ENCODE measurements at places on chromosomes 1 and 21. TPM values are rescaled to one million over a fixed set of nuclear protein-coding genes. Genes with fewer than 3 reads are reported as not detected.

DCST1 gene
- total RNA-seq = not detected

AUNIP gene
- 3.0 TPM for total RNA-seq

FNDC5 gene
- 34.2 TPM for total RNA-seq

DNA sequence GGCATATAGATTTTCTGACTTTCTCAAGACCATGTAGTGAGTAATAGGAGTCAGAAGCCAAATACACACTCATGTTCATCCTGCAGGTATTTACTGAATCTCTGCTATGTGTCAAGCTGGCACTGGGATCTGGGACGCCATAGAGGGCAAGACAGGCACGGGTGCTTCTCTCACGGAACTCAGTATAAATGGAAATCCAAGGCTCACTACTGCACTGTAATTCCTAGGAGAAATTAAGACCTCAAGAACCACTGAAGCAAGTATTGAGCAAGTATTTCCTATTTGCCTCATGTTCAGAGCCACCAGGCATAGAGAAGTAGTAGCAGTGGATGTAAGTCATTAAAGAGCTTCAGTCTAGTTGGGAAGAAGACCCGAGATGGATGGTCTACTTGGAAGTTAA lies 38.9 kb downstream of the EIF2D start:
- peaks cover 20% of the 10 kb centered on the region for H3K4me1 ChIP-seq
- no peak overlapping the region for H3K4me3 ChIP-seq
- no peaks in the 10 kb centered on the region for H3K27me3 ChIP-seq

GRCh38 chr21:38472412-38473108 lies 25.7 kb downstream of the ERG start:
- peaks cover 5% of the 10 kb centered on the region for H3K27me3 ChIP-seq
- H3K4me1 ChIP-seq = peaks cover 12% of the 10 kb centered on the region
- H3K27ac ChIP-seq = no peak overlapping the region
- DNase-seq = no peak

DNA sequence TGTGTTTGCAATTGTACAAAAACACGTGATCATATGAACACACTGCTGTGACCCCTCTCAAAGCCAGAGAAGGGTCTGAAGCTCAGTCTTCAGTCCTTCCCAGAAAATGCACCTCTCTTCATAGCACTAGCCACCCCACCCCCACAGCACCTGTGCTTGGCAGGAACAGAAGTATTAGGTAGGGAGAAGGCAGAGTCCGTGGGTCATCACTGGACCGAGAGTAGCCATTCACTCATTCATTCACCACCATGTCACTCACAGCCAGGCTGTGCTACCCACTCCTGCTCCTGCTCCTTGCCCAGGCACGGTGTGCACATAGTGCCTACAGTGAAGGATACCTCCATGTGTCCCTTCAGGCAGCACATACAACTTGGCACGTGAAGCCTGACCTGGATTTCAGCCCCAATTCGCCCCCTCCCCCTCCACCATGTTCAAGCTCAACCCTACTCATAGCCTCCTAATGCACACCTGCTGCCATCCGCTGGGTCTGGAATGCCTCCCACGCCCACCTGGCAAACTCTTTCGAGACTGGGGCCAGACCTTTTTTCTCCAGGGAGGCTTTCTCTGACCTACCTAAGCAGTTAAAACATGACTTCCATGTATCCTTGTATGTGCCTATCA lies 81.9 kb upstream of the GALNT2 start:
- H3K27me3 ChIP-seq = peaks cover 15% of the 10 kb centered on the region
- no peak overlapping the region for H3K4me3 ChIP-seq
- no peak for DNase-seq
- H3K27ac ChIP-seq = no peak overlapping the region
- no peaks in the 10 kb centered on the region for H3K36me3 ChIP-seq

GRCh38 chr1:58584082-58584895 lies 7.2 kb upstream of the TACSTD2 start:
- no peak overlapping the region for H3K27ac ChIP-seq
- DNase-seq = peak; percentile 97
- no peaks in the 10 kb centered on the region for H3K4me1 ChIP-seq
- no peaks in the 10 kb centered on the region for H3K36me3 ChIP-seq

DNA sequence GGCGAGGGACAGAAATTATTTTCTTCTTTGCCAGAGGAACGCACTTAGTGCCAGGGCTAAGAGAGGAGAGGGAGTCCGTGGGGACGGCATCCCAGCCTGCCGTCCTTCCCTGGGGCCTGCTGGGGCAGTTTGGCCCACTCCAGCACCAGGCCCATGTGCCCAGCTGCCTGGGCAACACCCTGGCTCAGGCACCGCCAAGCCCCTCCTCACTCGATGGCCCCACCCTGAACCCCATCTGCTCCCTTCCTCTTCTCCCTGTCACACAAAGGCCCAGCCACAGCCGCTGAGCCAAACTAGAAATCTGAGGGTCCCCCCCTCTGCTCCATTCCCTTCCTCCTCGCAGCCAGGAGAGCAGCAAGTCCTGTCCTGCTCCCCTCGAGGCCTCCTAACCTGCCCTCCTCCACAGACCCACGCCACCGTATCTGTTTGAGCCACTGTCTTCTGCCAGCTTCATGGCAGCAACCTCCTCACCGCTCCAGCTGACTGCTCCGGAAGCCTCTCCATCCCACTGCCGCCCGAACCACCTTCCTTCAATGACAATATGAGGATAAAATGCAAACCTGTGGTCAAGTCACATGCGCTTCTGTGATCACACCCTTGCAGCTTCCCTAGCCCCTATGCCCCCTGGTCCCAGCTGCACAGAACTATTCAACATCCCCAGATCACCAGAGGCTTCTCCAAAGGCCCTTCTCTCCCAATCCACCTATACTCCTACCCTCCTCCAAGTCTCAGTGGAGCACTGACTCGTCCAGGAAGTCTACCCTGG lies 8.4 kb upstream of the TNNI1 start:
- no peak for DNase-seq
- H3K27ac ChIP-seq = peak overlapping the region; percentile 58
- H3K4me3 ChIP-seq = no peak overlapping the region
- H3K27me3 ChIP-seq = no peaks in the 10 kb centered on the region
- H3K36me3 ChIP-seq = no peaks in the 10 kb centered on the region
- H3K4me1 ChIP-seq = peaks cover 32% of the 10 kb centered on the region

DNA sequence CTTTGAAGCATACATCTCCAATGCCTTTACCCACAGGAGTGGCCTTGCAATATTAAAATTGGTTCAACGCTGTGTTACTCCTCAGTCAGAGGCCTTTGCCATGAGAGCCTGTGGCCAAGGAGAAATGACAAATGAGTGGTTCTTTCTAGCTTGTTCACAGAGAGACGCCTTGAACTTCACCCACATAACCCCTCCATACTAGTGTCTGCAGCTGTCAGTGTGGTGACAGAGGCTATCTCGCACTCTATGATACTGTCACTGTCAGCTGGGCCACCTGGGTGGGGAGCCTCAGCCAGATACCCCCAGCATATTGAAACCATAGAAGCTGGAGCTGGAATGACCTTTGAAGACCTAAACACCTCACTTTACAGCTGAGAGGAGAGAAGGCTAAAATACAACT lies 57.4 kb upstream of the LBR start:
- no peak overlapping the region for H3K4me3 ChIP-seq
- H3K4me1 ChIP-seq = peaks cover 4% of the 10 kb centered on the region
- H3K27me3 ChIP-seq = no peaks in the 10 kb centered on the region
- H3K27ac ChIP-seq = peak overlapping the region; percentile 26
- H3K36me3 ChIP-seq = no peaks in the 10 kb centered on the region

GRCh38 chr1:82225421-82226185 lies 424.9 kb downstream of the ADGRL2 start:
- H3K27me3 ChIP-seq = no peaks in the 10 kb centered on the region
- H3K4me1 ChIP-seq = peaks cover 8% of the 10 kb centered on the region
- no peak overlapping the region for H3K27ac ChIP-seq
- H3K36me3 ChIP-seq = no peaks in the 10 kb centered on the region
- no peak overlapping the region for H3K4me3 ChIP-seq

DNA sequence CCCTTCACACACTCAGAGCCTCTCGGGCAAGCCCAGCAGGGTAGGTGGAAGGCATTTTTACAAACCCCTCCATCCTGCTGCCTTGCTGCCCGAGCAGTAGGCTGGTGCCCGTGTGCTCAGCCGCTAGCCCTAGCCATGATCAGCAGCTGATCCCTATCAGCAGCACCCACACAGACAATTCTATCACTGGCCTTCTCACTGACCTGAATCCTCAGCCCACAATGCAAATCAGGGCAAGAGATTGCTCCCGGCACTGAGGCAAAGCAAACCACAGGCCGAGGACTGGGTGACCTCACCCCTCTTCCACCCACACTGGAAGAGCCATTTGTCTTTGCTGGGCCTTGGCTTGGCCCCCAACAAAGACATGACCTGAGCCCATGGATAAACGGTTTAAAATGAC lies 895 bp upstream of the PDZK1 start:
- no peak overlapping the region for H3K27ac ChIP-seq
- H3K36me3 ChIP-seq = no peaks in the 10 kb centered on the region
- no peaks in the 10 kb centered on the region for H3K27me3 ChIP-seq
- H3K4me1 ChIP-seq = no peaks in the 10 kb centered on the region
